HCT116 (cell line): ENCODE measurements at places on chromosomes 16 and 17. TPM values are rescaled to one million over a fixed set of nuclear protein-coding genes. Genes with fewer than 3 reads are reported as not detected.

The CD300E gene
- total RNA-seq = not detected

The CHMP6 gene
- total RNA-seq = 22.0 TPM

DNA sequence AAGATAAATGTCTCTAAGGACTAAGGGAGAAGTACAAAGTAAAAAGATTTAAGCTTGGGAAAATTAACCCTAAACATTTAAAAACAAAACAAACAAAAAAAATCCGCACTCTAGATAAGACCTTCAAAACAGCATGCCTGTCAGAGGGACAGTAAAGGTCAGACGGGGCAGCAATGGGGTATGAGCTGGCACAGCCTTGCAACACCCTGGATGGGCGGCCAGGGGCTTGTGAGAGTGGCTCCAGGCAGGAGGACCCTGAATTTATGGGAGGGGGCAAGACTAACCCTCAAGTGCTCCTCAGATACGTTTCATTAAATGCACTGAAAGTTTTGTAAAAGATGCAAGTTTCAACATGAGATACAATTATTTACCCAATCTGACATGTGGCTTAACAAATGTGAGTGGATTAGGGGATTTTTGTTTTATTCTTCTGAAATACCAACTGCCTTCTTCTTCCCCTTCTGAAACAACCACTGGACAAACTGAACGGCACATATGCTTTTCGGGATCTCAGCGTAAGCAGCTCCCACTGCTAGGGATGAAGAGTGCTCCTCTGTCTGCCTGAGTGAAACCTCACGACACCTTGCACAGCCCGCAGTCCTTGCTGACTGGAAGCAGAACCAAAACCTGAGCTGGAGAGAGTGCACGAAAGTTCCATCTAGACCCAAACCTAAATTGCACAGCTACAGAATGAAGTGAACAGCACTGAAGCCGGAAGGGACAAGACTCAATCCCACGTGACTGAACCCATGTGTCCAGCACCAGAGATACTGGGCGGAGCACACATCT is 128.4 kb downstream of the ANKRD11 start:
- DNase-seq = no peak

GRCh38 chr17:75367312-75367711 is 38.2 kb downstream of the GRB2 start:
- no peak for DNase-seq

DNA sequence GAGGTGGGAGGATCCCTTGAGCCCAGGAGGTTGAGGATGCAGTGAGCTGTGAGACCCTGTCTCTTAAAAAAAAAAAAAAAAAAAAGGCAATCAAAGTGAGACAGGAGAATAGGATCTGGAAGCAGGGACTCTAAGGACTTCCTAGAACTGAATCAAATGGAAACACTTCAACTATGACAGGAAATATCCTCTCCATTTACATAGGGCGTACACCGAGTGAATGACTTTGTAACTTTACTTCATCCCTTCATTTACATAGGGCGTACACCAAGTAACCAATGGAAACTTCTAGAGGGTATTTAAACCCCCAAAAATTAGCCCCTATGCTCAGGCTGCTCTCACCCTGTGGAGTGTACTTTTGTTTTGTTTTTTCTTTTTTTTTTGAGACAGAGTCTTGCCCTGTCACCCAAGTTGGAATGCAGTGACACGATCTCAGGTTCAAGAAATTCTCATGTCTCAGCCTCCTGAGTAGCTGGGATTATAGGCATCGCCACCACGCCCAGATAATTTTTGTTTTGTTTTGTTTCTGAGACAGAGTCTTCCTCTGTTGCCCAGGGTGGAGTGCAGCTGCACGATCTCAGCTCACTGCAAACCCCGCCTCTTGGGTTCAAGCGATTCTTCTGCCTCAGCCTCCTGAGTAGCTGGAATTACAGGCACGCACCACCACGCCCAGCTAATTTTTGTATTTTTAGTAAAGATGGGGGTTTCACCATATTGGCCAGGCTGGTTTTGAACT is 9.6 kb upstream of the PRPSAP1 start:
- no peak for DNase-seq

DNA sequence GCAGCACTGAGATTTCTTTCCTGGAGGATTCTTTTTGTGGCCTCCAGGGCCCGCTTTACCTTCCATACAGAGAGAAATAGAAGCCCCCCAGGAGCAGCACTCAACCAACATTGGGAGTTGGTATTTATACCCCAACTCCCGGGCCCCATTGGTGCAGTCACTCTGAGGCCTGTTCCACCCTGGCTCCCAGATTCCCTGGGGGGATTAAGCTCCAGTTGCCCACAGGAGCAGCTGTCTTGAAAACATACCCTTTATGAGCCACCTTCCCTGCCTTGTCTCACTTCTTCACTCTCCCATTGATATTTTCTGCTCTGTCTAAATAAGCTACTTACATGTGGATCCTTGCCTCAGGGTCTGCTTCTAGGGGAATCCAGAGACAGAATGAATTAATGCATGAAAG is 167.8 kb downstream of the KATNIP start:
- DNase-seq = no peak

DNA sequence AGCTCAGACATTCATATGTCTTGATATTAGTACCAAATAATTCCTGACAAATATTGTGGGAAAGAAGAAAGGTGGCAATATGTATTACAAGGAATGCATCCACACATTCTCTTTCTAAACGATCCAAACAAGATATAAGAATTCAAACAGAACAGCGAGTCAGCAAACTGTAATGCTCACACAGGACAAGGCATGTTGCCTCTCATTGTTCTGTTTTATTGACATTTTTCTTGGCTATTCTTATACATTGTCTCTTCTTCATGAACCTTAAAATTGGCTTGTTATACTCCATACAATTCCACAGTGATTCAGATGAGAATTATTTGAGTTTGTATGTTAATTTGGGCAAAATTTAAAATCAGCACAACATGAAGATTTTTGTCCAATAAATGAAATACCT is 189.1 kb downstream of the HS3ST3B1 start:
- no peak for DNase-seq
